Epithelial cell of proximal tubule (primary cell): ENCODE measurements at places on chromosomes 4 and X.
A peak's percentile ranks its signal among the peaks of the same experiment; 100 is the strongest.

DNA sequence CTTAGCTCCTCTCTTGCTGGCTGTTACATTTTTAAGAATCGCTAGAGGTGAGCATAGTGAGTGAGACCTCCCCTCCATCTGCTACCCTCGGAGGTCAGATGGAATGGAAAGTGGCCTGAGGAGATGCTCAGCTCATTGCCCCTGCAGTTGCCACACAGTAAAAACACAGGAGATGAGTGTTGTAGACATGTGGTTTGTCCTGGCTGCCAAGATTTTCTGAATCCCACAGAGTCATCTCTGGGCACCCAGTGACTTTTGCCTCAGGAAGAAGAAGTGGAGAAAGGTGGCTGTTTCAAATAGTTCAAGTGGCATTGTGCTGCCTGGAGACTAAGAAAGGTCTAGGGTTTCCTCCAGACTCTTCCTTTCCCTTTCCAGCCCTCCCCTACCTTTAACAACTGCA, 271.0 kb downstream of the STK32B start:
- DNase-seq, result no peak

GRCh38 chr4:2450394-2451035, 18.4 kb upstream of the RNF4 start:
- DNase-seq, result no peak

DNA sequence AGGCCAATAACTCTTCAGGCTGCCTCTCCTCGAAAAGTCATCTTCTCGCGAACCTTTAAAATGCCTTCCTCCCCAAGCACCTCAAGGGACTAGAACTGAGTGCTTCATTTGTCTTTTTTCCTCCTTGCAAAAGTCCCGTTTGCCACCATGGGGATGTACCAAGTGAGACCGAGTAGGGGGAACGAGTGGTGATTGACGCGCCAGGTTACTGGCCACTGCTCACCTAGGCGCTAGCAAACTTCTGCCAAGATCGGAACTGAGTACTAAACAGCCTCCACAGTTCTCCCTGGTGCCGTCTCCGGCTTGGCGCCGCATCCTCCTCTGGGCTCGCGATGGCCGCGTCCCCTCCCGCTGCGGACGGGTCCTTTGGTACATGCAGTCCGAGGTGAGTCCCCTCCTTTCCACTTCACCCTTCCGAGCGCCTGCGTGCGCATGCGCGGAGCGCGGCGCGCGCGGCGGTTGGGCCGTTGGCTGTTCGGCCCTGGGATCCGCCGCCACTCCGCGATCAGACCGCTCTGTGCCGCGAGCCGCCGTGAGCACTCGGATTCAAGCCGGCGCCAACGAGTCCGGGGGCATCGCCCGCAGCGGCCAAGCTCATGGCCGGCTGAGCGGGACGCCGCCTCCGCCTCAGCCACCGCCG, at the start of gene CDK16:
Gene CDK16 (plus strand): TSS at position 402 of the 640 bp plus-strand sequence. CDS start 4,877 bp downstream, outside the sequence.
- no peak for DNase-seq

DNA sequence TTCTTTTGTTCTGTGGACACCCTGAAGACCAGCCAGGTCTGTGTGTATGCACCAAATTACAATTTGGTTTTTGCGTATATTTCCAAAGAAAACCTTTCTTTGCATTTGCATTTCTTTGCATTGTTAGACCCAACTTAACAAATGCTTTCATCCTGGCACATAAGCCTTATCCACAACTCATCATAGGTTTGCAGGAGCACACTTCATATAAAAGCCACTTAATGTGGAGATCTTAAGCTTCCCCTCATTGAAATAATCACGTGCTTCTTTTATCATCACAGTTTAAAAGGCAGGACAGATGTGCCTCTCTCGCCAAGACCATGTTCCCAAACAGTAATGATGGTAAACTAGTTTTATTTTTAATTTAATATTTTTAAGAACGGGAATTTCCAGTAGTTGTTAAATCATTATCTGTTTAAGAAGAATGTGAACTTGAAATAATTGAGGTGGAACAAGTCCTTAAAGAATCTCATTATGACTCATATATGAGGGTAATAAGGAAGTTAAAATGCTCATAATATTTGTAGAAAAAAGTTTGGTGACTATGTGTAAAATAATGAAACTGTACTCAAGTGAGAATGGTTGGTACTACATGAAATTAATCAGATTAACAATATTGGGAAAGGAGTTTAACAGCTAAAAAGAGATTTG, 65.5 kb downstream of the GLRA3 start:
- DNase-seq, result peak; percentile 9

GRCh38 chrX:136182414-136182813, 35.1 kb downstream of the FHL1 start:
- no peak for DNase-seq

GRCh38 chr4:152166567-152166966, 369.3 kb downstream of the FBXW7 start:
- no peak for DNase-seq

- no peak for DNase-seq
Observed at GRCh38 chr4:113945906-113946305, 33.5 kb downstream of the ARSJ start.

- DNase-seq, result no peak
Observed at GRCh38 chrX:151370906-151371305, 26.1 kb upstream of the VMA21 start.
